Stimulated activated CD4-positive, alpha-beta T cell treated with anti-CD3 and anti-CD28 coated beads, TNF-alpha, amount 100 ng/mL, for 48 hours (primary cell): ENCODE measurements at places on chromosomes 16 and 17.

GRCh38 chr17:66474258-66474657, 171.8 kb downstream of the PRKCA start:
- no peak for DNase-seq

- DNase-seq, result no peak
These were observed 48.3 kb downstream of the PHLPP2 start for GRCh38 chr16:71676236-71676635.

DNA sequence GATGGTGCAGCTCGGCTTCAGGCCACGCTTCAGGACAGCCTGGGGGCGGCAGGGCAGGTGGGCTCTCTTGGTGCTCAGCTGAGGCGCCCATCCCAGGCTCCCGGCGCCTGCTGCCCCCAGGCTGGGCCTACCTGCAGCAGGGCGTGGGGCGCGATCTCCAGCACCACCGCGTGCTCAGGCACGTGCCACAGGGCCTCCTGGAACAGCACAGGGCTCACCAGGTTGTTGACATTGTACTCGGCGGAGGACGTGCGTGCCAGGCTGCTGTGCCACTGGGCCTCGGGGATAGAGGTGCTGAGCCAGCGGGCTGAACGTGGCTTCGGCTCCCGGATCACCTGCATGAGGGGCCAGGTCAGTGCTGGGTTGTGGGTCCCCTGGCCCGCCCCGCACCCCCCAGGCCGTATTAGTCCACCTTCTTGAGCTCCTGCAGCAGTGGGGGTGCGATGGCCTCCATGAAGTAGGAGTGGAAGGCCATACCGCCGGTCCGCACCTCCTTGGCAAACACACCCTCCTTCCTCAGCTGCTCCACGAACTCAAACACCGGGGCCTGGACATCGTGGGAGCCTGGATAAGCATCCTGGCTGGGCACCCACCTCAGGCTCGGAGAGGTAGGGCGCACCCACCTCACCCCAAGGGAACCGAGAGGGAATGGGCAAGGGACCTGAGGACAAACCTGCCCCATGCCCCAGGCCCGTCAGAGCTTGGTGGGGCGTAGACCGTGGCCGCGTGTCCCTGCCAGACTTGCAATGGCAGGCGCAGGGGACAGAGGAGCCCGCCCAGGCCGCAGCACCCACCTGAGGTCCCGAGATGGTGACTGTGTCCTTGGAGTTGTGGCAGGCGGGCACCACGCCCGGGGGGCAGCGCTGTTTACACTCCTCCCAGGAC, 9.0 kb downstream of the FASN start:
- DNase-seq, result no peak

- no peak for DNase-seq
These were observed 11.5 kb downstream of the EPOP start for GRCh38 chr17:38663125-38663751.

- DNase-seq, result no peak
These were observed 52.0 kb upstream of the ACSM2B start for GRCh38 chr16:20628213-20628612.

- DNase-seq, result no peak
These were observed 162.6 kb upstream of the XYLT1 start for GRCh38 chr16:17633181-17633951.

- DNase-seq, result no peak
These were observed at the start of gene CHP2 for GRCh38 chr16:23754594-23755483. Gene CHP2 (plus strand): TSS chr16:23755026. CDS start chr16:23755050, 24 bp downstream.

GRCh38 chr17:64145375-64145750, 15.4 kb upstream of the ERN1 start:
- DNase-seq, result no peak

DNA sequence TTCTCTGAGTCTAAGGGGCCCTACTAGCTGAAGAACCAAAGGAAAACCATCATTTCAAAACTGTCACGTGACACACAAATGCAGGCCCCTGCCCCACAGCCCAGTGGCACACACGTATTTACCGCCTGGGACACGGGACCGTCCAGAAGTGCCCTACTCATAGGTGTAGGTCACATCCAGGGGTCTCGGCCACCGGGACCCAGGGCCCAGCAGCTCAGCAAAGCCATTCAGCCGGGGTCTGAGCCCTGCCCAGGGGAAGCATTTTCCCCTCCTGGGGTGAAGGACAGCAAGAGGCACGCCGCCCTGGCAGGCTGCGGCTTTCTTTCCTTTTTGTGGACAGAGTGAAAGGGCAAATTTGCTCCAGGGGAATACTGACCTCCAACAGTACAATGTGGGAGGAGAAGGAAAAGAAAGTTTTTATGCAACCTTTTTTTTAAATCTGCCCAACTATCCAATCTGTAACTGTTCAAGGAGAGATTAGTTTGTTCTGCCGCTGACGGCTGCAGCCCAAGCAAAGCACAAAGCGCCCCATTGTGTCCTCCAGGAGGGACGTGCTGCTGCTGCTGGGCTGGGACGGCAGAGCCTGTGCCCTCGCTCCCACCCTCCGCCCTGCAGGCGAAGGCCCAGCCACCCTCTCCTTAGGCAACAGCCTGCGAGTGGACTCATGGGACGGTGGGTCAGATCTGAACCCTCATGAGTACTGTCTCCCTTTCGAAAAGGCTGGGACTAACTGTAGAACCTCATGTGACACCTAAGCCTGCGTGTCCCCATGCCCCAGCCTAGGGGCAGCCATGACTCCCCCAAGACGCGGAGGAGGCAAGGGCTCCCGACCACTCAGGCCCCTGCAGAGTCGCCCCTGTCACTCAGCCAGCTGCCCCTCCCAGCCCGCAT, 21.3 kb downstream of the SLC7A5 start:
- no peak for DNase-seq

- no peak for DNase-seq
These were observed 5.3 kb upstream of the MAPK7 start for GRCh38 chr17:19372866-19373504.

- DNase-seq, result no peak
These were observed 3.4 kb upstream of the MMD start for GRCh38 chr17:55424893-55425540.

DNA sequence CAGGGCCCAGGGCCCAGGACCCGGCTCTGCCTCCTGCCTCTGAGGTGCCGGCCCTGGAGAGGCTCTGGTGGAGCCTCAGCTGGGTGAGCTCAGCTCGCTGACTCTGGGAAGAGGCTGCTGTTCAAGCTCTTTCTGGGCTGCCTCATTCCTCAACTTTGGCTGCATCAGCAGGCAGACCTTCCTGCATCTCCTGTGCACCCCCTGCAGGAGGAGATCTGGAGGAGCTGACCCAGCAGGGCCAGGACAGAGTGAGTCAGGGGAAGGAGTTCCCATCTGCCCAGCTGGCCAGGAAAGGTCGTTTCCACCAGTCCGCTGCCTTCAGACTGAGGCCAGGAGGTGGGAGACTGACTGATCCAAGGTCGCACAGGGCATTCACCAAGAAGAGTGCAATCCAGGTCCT, 10.7 kb downstream of the CRHR1 start:
- no peak for DNase-seq

- no peak for DNase-seq
These were observed 25.0 kb upstream of the HS3ST3A1 start for GRCh38 chr17:13626703-13627102.

GRCh38 chr17:37207103-37207502, 168.7 kb upstream of the C17orf78 start:
- no peak for DNase-seq

DNA sequence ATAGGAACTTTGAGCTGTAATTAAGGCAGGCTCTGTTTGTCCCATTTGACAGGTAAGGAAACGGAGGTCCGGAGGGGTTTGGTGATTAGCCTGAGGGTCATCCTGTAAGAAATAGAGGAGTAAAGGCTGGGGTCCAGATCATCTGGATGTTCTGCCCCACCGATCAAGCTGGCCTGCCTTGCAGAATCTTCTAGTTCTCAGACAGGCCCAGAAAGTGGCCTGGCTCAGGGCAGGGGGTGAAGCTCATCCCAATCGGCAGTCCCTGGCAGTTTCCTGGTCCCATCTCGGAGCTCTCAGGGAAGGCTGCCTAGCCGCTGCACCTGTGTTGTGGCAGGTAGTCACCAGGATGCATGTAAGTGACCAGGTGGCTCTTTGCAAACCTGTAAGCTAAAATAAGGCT, 4.2 kb downstream of the PIMREG start:
- DNase-seq, result no peak

GRCh38 chr17:28363186-28363585, 1.8 kb downstream of the SEBOX start:
- no peak for DNase-seq

GRCh38 chr16:20614186-20615141, 38.3 kb upstream of the ACSM2B start:
- DNase-seq, result no peak

- no peak for DNase-seq
These were observed 3.6 kb downstream of the GP1BA start for GRCh38 chr17:4935650-4936049.

- no peak for DNase-seq
These were observed 1.0 kb upstream of the HEXIM2 start for GRCh38 chr17:45160447-45161287.

GRCh38 chr17:53039981-53040380, 782.7 kb upstream of the KIF2B start:
- no peak for DNase-seq

- DNase-seq, result no peak
These were observed 853.8 kb downstream of the CDH8 start for GRCh38 chr16:61182391-61182790.

DNA sequence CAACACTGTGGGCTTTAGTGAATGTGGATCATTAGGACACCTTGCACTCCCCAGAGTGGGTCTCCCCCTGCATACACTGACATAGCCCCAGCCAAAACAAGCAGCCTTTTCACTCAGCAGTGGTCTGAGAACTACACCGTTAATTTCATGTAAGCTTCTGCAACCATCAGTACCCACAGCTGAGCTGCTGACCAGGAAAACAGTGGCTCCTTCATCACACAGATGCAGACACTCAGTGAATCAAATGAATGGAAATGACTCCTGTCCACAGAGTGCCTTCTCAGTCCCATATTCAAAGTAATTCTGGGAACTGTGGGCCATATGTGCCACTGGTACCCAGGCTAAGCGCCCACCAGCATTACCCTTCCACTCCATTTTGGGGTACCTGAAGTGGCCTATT, 39.3 kb upstream of the NOL11 start:
- no peak for DNase-seq

GRCh38 chr16:61842666-61843065, 193.6 kb downstream of the CDH8 start:
- DNase-seq, result no peak

- DNase-seq, result no peak
These were observed 36.3 kb downstream of the DHRS7C start for GRCh38 chr17:9755083-9755482.

- no peak for DNase-seq
These were observed 96.7 kb upstream of the FAM20A start for GRCh38 chr17:68697850-68698361.
